Activated CD4-positive, alpha-beta T cell treated with anti-CD3 and anti-CD28 coated beads, Interleukin-10, Interleukin-2, amounts not matched to agents 100 ng/mL and 50 ng/mL, durations not matched to agents 16 hours and 8 hours (primary cell): ENCODE measurements at places on chromosomes 2 and 18.
A peak's percentile ranks its signal among the peaks of the same experiment; 100 is the strongest.

DNA sequence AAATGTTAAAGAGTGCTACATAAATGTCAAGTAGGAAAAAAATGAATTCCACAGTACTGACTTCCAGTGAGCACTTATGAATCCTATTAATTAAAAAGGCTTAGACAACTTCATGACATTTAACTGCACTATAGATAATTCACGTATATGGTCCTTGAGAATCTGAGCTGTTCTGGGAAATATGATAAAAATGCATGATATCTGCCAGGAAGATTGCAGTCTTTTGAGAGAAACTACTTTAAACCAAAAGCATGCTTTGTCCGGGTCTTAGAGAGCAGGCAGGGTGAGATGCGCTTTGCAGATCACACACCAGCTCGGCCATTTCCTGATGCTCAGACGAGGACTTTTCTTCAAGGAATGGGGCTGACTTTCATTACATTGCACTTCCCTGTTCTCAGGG, 42.6 kb downstream of the CMPK2 start:
- DNase-seq: no peak

- DNase-seq: no peak
Measured at GRCh38 chr2:170932166-170932565, 3.1 kb downstream of the GORASP2 start.

GRCh38 chr2:104849101-104849500, 4.8 kb upstream of the POU3F3 start:
- no peak for DNase-seq

DNA sequence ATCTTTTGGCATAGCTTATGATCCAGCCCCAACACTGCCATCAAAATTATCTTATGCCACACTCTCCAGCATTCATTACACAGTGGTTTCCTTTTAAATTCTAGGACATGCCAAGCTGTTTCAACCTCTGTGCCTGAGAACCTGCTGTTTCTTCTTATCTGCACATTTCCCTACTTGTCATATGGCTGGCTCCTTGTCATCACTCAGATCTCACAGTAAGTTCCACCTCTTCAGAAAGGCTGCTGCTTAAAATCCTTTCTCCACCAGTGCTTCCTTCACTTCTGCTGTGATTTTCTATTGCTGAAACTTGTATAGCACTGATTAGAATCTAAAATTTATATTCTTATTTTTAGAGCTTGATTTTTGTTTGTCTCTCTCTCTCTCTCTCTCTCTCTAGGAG, 43.4 kb downstream of the MC4R start:
- no peak for DNase-seq

DNA sequence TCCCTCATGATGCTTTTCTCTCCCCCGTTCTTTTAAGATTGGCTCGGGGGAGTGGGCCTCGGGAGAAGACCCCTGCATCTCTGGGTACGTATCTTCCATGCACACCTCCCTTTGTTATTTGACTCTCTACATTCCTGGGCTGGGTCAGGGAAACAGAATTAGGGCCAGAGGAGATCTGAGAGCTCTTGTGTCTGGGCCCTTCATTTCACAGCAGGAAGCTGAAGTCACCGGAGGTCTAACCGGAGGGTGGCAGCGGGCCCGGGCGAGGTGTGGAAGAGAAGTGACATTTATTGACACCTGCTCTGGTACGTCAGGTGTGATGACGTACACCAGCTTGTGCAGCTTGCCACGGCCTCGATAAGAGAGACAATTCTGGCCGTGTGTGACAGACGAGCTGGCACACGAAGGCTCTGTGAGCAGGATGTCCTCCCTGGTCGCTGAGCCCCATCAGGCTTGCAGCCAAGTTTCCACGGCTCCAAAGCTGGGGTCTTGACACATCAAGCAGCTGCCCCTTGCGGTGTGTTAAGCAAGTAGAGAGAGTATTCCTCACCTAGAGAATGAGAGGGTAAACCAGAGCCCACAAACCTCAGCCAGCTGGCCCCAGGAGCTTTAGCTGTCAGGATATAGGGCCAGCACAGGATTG, 30.4 kb downstream of the TOGARAM2 start:
- peak; percentile 43 for DNase-seq

DNA sequence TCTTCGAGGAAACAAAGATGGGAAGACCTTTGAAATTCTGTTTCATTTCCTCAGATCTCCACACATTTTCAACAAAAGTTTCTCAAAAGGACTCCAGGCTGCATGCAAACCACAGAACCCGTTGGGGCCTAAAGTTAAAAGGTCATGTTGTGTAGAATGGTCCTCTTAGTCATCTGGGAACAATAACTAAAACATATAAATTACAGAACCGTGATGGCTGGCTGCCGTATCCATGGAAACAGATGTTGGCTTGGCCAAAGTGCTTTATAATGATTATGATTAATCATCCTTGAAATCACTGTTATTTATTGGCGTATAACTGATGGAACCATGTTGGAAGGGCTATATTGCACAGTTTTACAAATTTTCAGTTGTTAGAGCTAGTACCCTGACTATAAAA, 182.8 kb upstream of the CRIM1 start:
- no peak for DNase-seq
